ENCODE measurements at places on chromosomes 12 and 14.

GRCh38 chr12:93153321-93153720 lies 224.2 kb upstream of the EEA1 start:
- DNase-seq: no peak

- no peak for DNase-seq
Measured at GRCh38 chr12:113392520-113392919, 11.2 kb downstream of the SDS start.

DNA sequence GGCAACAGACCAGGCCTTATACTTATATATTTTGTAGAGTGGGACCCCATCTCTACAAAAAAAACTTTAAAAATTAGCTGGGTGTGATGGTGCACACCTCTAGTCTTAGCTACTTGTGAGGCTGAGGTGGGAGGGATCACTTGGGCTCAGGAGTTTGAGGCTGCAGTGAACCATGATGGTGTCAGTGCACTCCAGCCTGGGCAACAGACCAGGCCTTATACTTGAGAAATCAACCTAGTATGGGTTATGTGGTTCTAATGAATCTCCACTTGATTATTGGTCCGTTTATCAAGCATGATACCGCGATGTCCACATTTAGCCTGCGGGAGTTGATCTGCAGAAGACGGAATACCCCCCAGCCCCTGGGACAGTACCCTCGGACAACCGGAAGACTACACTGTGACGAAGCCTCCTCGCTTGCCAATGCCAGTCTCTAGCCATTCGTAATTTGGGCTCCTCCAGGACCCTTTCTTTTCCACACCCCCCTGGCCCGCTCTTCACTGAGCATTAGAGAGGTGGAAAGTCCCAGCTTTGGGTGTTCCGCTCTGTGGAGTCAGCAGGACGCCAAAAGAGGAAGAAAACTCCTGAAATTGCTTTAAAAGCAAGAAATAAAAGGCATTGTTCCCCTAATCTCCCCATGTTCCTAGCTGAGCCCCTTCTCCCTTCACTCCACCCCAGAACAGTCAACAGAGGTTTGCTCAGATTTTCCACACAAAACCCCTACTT lies 19.4 kb downstream of the LTBP2 start:
- no peak for DNase-seq

GRCh38 chr12:62799126-62799736 lies 135.7 kb downstream of the PPM1H start:
- DNase-seq: peak; percentile 75

- no peak for DNase-seq
Measured at GRCh38 chr14:21019366-21019765, 5.5 kb downstream of the NDRG2 start.

DNA sequence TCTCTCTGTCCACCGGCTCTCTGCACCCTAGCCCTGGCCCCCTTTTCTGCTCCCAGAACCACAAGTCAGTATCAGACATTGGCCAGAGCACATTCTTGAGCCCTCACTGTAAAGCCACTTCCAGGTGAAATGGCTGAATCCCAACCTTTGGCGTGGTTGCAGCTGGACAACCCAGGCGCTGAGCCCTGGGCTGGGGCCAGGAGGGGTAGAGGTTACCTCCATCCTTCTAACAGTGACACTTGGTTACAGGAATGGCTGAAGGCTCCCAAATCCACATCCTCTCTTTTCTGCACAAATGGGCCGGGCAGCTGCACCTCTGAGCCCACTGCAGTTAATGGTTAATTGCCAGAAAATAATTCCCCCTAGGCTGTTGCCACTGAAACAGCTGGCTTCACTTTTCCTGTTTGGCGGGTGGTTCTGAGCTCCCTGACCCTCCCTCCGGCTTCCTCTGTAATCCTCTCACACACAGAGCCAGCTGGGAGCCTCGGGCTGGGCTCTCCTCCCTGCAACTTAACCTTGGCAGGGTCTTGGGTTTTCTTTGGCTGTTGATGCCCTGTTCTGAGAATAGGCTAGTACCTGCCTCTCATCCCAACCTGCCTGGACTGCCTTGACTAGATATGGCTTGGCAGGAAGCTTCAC lies 44.1 kb downstream of the TSPAN11 start:
- no peak for DNase-seq

DNA sequence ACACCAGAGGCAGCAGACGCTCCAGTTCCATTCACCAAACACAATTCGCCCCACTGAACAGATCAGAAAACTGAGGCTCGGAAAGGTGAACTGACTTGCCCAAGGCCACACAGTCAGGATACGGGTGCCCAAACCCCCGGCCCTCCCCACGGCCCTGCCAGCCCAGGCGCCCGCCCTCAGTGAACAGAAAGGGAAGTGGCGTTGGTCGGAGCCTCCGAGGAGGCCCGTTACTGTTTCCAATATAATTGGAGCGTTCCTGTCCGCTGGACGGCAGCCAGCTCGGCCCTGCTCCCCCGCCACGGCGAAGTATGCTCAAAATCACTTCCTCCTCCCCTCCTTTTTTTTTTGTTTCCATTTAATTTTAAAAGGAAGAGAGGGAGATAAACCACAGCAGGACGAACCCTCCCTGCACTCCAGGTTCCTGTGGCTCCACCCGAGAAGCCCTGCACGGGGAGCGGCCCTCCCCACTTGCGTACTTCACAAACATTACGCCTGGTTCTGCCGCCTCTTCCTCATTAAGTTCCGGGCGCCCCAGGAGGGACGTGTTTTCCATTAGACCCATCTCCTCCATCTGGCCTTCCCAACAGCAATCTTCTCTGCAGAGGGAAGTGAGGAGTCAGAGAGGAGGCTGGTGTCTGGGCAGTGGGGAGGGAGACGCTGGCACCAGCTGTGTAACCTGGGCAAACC lies 61.1 kb downstream of the NCOR2 start:
- peak; percentile 99 for DNase-seq

Measured in NCI-H1417 (cell line).